ENCODE measurements at places on chromosomes 4 and X.

DNA sequence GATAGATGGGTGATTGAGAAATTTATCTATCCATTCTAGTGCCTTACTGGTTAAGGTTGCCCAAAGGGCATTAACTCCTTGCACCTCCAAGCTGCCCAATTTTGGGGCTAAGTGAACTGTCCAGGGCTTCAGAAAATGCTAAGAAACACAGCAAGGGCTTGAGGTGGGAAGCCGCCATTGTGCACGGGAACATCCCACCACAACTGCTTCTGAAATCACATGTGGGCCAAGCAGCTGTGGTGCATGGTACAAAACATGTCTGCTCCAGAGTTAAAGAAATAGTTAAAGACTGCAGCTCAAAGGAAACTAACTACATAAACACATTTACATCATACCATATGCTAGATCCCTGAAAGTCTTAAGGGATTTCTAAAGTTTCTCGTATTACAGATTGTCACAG lies 144.3 kb upstream of the NDST3 start:
- no peak for DNase-seq

DNA sequence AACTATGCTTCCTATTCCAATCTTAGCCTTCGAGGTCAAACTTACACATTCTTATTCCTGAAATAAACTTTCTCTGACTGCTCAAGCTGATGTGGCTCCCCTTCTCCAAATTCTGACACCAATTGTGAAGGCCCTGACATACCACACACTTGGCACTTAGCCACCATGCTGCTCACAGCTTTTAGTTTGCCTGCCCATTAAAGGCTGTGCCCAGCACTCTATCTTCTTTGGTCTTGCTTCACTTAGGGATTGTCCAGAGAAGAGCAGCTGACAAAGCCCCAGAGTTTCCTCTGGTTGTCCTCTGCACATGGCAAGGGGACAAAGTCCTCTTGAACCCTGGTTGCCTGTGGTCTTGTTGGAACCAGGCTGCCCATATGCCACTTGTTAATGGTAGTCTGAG lies 126.1 kb downstream of the ARHGEF9 start:
- no peak for DNase-seq

GRCh38 chrX:56788229-56788628 lies 59.2 kb downstream of the NBDY start:
- DNase-seq, result no peak

DNA sequence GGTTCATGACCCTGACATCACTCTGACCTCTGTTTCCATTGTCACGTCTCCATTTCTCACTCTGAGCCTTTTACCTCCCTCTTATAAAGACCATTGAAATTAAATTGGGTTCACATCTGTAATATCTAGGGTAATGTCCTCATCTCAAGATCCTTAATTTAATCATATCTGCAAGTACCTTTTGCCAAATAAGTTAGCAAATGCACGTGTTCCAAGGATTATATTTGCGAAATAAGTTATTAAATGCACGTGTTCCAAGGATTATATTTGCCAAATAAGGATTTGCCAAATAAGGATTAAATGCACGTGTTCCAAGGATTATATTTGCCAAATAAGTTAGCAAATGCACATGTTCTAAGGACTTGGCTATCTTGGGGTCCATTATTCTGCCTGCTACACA lies 938.0 kb downstream of the NLGN4X start:
- DNase-seq, result no peak

- DNase-seq, result no peak
Measured at GRCh38 chr4:174209341-174209740, 74.1 kb downstream of the FBXO8 start.

GRCh38 chr4:53551958-53552357 lies 39.3 kb downstream of the LNX1 start:
- DNase-seq, result no peak

GRCh38 chr4:82753725-82754410 lies 44.7 kb downstream of the SCD5 start:
- no peak for DNase-seq

DNA sequence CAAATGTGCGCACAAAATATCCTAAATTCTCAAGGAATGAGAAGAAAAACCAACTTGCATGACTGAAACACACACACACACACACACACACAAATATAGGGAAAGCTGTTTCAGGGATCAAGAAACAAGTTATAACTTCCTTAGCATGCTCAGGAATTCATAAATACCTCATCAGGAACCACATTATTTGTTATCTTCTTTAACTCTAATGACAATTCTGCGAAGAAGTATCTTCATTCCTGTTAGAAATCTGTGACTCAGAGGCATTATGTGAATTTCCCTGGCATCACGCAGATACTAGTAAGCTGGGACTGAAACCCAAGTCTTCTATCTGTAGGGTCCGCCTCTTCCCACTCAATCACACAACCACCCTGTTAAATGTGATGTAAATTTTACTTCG lies 30.3 kb downstream of the TMPRSS11A start:
- no peak for DNase-seq

DNA sequence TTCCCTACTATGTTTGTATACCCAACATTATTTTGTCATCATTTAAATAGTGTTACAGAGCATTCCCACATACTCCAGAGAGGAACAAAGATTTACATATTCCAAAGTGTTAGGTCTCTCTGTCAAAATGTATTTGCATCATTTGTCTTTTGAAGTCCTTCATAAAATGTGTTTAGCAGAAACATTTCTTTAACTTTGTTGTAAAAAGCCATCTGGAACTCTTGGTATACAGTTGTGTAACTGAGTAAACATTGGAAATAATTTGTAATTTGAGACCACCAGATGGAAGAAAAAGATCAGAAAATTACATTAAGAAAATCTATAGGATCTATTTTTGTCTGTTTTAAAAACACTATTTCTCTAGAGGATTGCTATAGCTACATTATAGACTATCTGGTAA lies 56.6 kb upstream of the ALB start:
- DNase-seq, result no peak

DNA sequence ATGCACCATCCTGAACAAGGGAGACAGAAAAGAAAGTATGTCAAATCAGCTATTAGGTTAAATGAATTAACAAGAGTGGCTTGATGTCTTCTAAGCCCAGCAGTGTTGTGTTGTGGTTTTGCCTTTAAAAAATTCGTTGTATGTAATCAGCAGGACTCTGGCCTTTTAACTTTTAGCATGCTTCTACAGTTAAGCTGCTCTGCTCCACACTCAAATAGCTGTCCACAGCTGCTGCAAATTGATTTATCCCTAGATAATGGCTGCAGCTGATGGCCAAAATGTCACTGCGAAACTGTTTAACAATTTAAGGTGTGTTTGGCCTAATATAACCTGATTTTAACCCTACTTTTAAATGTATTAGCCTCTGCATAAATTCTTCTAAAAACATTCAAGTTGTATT lies 85.8 kb downstream of the CXXC4 start:
- no peak for DNase-seq

Measured in NAMALWA (cell line).